BJ (cell line): ENCODE measurements at places on chromosomes 3 and 15.
A peak's percentile ranks its signal among the peaks of the same experiment; 100 is the strongest.

- no peak for DNase-seq
Measured at GRCh38 chr3:57080171-57080570, 19.7 kb downstream of the SPATA12 start.

- DNase-seq = peak; percentile 82
Measured at GRCh38 chr3:78941587-78941986, 826.2 kb downstream of the ROBO1 start.

GRCh38 chr3:183189641-183190040 lies 27.1 kb upstream of the LAMP3 start:
- DNase-seq = no peak

DNA sequence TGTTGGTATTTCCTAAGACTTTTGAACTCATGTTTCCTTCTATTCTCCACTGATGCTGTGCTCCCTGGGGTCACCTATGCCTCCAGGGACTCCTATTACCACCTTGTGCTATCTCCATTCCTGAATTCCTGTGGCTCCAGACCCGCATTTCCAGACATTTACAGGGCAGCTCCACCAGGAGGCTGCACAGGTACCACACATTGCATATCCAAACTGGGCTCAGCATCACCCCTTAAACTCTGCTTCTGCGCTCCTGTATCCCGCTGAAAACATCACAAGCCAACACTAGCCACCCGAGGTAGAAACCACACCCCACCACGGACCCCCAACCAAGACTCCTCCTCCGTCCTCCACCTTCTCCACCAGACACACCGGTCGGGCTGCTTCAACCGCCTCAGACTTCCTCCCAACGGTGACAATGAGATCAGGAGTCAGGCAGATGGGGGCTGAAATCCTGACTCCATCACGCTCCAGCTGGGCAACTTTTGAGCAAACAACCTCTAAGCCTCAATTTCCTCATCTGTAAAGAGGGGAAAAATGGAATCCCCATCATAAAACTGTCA lies 10.4 kb downstream of the TNK2 start:
- DNase-seq = no peak

DNA sequence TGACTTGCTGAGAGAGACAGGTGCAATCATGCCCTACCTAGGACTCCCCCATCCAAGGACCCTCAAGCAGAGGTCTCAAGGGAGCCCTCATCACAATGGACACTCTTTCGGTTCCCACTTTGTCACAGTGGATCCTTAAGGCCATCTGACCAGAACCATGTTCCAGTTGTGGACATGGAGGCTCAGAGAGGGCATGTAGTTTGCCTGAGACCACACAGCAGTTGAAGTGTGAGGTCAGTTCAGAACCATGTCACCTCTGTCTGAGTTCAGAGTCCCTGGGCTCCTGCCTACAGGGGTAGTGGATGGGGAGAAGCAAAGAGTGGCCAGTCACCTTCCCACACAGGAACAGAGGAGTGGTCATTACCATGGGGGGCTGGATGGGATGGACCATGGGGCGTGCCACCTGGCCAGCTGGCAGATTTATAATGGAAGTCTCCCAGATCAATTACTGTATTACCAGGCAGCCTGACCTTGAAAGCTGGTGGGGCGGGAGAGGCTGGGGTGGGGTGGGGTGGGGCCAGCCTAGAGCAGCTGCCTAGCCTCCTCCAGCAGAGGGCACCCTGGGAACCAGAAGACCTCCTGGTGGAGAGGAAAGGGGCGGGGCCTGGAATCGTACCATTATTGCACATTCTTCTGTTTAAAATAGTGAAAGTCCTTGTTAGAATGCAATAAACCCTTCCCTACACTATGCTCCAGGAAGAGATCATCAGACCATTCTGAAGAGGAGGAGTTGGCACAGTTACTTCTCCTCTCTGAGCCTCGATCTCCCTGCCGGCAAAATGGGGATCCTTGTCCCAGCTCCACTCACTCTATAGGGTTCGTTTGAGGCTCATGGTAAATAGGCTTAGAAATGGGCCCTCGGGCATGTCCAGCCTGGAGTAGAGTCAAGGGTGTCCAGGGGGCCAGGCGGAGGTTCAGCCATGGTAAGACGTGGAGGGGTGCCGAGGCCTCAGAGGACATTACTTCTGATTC lies 26.9 kb upstream of the LINGO1 start:
- no peak for DNase-seq

DNA sequence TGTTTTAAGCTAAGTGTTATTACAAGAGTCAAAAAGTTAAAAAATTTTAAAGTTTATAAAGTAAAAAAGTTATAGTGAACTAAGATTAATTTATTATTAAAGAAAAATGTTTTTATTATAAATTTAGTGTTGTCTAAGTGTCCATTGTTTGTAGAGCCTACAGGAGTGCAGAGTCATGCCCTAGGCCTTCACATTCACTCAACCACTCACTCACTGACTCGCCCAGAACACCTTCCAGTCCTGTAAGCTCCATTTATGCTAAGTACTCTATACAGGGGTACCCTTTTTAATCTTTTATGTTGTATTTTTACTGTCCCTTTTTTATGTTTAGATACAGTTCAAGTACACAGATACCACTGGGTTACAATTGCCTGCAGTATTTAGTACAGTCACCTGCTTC lies 37.2 kb downstream of the EEFSEC start:
- no peak for DNase-seq

- no peak for DNase-seq
Measured at GRCh38 chr15:90322538-90322937, 29.5 kb upstream of the ZNF774 start.

DNA sequence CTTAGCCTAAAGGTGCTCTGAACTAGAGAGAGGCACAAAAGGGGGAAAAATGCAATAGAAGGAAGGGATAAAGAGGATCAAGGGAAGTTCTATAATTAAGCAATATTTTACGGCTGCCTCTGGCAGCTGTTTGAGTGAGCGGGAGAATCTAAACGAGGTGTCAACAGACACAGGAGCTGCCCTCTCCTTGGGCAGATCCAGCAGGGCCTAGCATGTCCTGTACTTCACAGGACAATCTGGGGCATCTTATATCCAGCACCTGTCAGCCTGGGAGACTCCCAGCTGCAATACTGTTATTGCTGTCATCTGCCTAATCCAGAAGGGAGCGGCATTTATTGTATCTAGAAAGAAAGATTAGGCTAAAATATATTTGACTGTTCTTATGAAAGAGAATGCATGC lies 68.9 kb downstream of the WWTR1 start:
- DNase-seq = no peak

DNA sequence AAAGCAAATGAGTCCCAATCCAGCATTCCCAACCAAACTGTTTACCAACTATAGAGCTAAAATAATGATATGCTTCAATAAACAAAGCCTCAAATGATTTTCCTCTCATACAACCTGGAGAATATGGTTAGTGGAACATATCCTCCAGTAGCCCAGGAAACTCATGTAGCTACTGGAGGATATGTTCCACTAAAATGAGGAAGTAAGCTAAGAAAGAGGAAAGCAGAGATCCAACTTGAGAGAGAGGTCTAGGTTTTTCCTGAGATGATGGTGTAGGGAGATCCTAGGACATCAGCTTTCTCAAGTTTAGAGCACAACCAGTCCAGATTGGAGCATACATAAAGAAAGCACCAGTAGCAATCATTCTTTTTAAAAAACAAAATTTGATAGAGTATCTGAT lies 44.6 kb upstream of the SLC4A7 start:
- DNase-seq = no peak

DNA sequence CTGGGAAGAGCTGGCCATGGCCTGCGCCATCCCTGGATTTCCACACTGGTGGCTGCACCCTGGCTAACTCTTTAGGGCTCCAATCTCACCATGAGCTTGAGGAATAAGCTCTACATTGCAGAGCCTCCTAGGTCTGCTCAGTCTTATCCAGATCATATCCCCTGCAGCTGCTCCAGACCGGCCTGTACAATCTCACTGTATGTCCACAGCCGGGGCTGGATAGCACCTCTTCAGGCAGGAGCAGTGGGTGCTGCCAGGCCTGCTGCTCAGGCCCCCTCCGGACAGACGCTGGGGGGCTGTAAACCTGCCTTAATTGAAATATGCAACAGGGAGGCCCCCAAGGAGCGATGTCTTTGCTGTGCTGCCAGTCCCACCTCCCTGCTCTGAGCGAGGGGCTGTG lies 15.6 kb downstream of the INSYN1 start:
- no peak for DNase-seq

- DNase-seq = no peak
Measured at GRCh38 chr3:53162672-53163443, 1.8 kb downstream of the PRKCD start.

DNA sequence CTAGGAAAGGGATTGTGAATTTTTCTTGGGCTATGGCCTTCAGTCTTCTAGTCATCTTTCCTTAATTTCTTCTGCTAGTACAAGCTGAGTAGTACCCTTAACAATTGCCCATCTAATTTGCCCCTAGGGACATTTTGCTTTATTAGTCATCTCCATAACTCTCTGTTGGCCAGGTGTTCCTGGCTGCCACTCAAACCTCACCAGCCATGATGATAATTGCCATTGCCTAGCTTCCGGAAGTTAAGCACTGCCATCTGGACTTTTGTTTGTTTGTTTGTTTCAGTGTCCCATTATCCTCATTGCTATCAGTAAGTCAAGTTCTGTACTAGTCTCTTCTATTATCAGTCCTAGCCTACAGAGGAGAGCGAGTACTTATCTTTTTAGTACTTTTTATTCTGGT lies 36.6 kb upstream of the UBL7 start:
- no peak for DNase-seq

- no peak for DNase-seq
Measured at GRCh38 chr3:149507491-149508324, 33.2 kb downstream of the TM4SF4 start.

GRCh38 chr3:167188592-167188991 lies 191.5 kb downstream of the ZBBX start:
- DNase-seq = no peak

- DNase-seq = no peak
Measured at GRCh38 chr15:58629625-58630024, 119.9 kb downstream of the ADAM10 start.

GRCh38 chr3:27590437-27591298 lies 106.5 kb upstream of the SLC4A7 start:
- DNase-seq = no peak

- DNase-seq = no peak
Measured at GRCh38 chr3:194856296-194856695, 170.6 kb downstream of the FAM43A start.

DNA sequence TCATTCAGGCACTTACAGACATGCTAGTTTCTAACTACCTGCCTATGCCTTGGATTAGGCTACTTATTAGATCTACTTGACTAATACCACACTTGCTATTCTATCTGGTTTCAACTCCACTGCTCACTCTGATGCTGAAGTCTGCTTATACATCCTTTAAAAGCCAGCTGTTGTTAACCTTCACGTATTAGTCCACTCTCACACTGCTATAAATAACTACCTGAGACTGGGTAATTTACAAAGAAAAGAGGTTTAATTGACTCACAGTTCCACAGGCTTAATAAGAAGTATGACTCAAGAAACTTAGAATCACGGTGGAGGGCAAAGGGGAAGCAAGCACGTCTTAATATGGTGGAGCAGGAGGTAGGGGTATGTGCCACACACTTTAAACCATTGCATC lies 47.7 kb upstream of the ANKRD28 start:
- no peak for DNase-seq

DNA sequence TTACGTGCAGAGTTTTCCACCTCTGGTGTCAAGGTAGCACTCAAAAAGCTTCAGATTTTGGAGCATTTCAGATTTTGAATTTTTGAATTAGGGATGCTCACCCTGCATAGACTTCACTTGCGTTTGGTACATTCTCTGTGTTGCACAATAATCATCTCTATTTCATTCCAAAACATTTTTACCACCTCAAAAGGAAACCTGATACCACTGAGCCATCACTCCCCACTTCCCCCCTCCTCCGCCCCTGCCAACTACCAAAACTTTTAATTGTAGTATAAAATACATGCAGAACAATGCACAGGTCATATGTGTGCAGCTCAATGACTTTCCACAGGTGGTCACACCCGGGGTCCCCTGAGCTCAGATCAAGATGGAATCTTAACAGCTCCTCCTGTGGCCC lies 208.8 kb downstream of the SV2B start:
- DNase-seq = no peak

GRCh38 chr3:166071-166470 lies 30.5 kb upstream of the CHL1 start:
- no peak for DNase-seq

- no peak for DNase-seq
Measured at GRCh38 chr3:130661140-130661891, 85.3 kb downstream of the PIK3R4 start.

DNA sequence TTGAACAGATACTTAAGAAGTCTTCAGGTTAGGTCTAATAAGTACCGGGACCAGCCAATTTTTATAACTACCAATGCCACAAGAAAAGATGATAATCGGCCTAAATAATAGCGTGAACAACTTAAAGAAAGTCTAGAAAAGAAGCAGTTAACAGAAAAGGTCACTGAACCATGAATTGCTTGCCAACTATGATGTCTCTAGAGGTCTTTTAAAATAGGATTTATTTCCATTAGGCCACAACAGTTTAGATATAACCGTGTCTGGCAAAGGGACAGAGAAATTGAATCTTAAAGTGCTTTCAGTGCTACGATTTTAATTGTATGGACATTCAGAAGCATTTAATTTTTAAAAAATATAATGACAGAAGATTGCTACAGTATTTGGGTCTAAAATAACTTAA lies 1070.4 kb downstream of the ROBO1 start:
- no peak for DNase-seq

- DNase-seq = no peak
Measured at GRCh38 chr3:151225040-151225975, 22.3 kb upstream of the GPR171 start.

GRCh38 chr3:196093317-196094111 lies 11.6 kb upstream of the TFRC start:
- no peak for DNase-seq

DNA sequence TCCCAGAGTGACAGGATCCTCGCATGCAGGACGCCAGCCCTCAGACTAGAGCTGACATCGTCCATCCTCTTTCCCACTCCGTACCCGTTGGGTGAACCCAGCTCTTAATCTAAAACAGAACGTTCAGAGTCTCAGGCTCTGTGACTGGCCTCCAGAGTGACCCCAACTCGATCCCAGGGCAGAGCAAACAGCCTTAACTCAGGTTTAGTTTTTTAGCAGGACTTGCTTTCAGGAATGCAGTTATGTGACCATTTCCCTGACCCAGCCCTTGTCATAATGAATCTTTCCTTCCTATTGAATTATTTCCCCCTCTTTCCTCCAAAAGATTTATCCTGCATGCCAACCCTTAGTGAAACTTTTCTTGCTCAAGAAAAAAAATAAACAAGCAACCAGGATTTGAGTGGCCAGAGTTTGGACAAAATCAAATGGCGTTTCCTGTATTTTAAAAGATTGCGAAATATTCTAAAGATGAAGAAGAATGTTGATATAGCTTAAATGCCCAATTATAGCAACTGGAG lies 47.8 kb upstream of the RARB start:
- no peak for DNase-seq

- DNase-seq = no peak
Measured at GRCh38 chr3:101962055-101962454, 112.7 kb downstream of the NFKBIZ start.

- DNase-seq = no peak
Measured at GRCh38 chr3:48528754-48529153, 24.8 kb upstream of the SHISA5 start.

GRCh38 chr3:8882642-8883041 lies 80.6 kb downstream of the RAD18 start:
- no peak for DNase-seq
